Stimulated activated CD4-positive, alpha-beta T cell treated with anti-CD3 and anti-CD28 coated beads, TNF-alpha, amount 100 ng/mL, for 1 hour (primary cell): ENCODE measurements at places on chromosomes 6 and 20.

GRCh38 chr20:6299456-6299855, 176.6 kb upstream of the FERMT1 start:
- no peak for DNase-seq

- DNase-seq: no peak
Measured at GRCh38 chr20:36128463-36129159, 25.9 kb upstream of the EPB41L1 start.

DNA sequence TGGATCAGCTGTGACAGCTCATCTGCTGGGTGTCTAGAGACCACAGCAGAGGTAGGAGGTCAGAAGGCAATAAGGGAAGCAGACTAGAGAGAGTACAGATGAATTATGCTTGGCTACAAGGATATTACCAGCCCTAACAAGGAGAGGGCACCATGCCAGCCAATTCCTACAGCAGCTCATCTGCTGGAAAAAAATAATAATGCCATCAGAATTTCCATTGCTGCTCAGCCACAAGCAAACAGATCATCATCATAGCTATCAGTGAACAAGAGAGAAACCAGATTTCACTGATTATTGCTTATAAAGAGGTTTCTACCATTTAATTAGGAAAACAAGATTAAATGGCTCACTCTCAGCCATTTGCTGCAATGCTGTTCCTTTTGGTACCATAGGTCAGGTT, 66.5 kb downstream of the PSMG4 start:
- no peak for DNase-seq

GRCh38 chr6:18154507-18155149, at the start of gene TPMT:
Gene TPMT, minus strand, starts transcription at chr6:18155077. Its CDS starts 5,950 bp downstream, at chr6:18149127.
- no peak for DNase-seq

DNA sequence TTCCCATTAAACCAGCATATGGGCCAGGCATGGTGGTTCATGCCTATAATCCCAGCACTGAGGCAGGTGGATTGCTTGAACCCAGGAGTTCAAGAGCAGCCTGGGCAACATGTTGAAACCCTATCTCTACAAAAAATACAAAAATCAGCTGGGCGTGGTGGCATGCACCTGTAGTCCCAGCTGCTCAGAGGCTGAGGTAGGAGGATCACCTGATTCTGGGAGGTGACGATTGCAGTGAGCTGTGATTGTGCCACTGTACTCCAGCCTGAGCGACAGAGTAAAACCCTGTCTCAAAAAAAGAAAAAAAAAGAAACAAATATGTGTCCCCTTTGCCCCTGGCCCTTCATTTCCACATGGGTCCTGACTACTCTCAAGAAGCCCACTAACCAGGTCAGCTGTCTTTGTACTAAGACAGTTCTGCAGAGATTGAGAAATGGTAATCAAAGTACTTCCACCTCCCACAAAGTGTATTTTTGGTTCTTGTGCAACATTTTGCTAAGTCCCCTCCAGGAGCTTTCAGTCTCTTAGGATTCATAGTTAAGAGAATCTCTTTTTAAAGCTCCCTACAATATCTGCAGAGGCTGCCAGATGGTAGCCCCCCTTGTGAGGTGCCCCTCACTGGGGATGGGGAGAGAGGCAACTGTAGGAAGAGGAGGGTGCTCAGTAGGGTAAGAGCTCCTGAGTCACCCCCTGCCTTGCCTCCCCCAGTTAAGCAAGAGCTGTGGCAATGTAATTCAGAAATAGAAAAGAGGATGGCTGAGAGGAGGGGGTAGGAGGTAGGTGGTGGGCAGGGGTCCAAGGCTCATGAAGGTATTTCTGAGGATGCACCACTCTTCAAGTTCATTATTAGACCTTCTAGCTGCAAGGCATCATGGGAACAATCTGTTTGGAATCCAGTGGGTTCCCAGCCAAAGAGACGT, 16.5 kb upstream of the WFDC2 start:
- no peak for DNase-seq

DNA sequence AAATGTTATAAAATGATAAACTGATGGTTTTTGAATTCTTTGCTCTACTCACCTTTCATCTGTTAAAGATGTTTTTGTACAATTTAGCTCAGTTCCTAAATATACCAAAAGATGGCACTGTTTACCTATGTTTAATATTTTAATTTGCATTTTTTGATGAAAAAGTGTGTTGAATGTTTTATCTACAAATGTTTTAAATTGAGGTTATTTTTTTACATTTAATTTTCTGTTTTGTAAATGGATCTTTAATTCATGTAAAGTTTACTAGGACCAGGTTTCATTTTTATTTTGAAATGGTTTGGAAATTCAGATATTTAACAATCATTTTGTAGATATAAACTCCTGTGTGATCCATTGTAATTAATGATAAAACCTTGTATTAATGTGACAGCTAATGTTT, 30.0 kb downstream of the CDKAL1 start:
- no peak for DNase-seq

DNA sequence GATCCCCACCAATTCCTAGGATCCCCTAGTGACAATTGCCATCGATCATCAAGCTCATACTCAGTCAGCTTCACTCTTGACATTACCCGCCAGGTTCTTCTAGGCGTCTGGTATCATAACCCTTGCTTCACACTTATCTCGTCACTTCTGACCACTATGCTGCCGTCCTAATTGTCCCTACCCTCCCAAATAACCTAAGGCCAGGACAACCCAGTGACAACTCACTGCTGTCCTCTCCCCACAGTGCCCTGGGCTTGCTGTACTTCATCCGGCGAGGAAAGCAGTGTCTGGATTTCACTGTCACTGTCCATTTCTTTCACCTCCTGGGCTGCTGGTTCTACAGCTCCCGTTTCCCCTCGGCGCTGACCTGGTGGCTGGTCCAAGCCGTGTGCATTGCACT, 3.7 kb downstream of the SYS1 start:
- DNase-seq: no peak

DNA sequence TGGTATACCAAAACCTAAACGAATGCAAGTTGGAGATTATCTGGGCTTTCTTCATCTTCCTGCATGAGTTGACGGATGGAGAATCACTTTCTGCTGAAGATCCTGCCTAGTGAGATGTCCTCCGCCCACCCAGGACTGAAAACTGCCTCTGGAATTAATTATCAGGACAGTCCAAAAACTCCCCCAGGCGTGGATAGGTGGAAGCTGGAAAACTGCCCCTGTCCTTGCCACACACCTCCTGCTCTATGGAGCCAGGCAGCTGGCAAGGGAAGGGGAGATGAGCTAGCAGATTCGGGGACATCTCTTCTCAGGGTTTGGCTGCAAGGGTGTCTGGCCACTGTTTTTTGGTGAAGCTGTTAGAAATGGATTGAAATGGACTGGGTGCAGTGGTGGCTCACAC, 89.3 kb upstream of the ZNFX1 start:
- DNase-seq: no peak
